ENCODE measurements at places on chromosomes 5 and 9.

GRCh38 chr5:115809946-115810345 lies 6.5 kb downstream of the CDO1 start:
- DNase-seq = no peak

DNA sequence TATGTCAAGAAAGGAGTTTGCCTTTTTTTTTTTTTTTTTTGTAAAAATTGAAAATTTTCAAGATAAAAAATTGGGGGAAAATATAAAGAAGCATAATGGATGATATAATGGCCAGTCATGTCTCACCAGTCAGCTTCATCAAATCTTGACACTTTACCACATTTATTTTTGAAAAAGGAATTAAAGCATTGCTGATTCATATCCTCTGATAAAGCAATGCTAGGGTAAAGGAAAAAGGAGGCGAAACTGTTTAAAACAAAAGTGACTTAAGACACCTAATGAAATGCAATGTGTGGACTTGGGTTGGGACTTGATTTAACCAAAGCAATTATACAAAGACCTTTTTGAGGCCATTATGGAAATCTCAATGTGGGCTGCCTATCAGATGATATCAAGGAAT lies 208.5 kb downstream of the ARHGAP26 start:
- DNase-seq = no peak

- DNase-seq = no peak
These were observed 33.0 kb upstream of the MAP1B start for GRCh38 chr5:72074251-72074650.

GRCh38 chr5:78339617-78340436 lies 20.6 kb upstream of the SCAMP1 start:
- DNase-seq = no peak

Measured in AG04449 (cell line).